ENCODE measurements at places on chromosomes 3 and 15.

DNA sequence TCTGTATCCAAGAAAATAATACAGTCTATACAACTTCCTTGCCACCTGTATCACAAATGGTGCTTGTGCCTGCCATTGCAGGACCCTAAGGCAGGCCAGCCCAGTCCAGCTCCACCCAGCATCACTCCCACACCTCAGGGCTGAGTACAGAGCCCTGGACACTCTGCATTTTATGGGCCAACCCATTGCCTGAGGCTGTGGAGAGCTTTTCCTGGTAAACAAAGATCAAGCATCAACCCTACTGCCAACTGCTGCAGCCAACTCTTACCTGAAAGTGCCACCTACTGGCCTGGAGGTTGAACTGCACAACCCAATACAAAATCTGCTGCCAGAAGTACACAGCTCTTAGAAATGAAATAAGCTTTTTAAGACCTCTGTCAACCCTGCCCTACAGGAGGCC lies 1082.2 kb downstream of the NAALADL2 start:
- DNase-seq: no peak

DNA sequence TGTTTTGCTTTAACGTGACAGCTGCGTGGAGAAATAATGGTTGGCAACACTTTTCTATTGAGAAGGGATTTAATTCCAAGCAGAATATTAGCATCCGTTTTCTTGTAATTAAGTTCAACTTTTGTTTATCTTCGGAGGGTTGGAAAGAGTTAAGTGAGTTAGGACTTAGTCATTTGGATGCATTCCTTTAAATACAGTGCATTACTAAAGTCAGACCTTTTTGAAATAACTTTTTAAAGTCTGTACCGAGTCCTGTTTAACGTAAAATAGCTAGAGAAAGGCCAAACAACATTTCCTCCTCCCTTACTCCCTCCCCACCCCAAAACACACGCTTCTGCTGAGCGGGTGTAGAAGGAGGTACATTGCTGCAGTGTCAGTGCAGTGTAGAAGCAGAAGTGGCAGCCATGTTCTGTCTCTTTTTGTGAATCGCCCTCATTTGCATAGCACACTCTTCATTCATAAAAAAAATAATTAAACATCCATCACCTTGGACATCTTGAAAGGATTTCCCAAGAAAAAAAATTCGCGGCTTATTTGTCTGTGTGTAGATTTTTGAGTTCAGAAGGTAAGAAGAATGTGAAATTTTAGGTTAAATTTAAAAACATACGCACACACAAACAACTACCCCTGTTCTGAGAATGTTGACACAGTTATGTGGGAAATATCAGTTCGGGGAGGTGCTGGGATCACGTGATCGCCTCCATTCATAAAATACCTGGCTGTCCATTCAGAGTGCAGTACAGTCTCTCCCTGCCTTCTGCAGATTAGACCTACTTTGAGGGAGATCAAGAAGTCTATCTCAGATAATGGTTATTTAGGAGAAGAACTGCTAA lies 1.6 kb downstream of the SPRED1 start:
- peak; percentile 51 for DNase-seq

GRCh38 chr15:69303337-69304181 lies 4.8 kb downstream of the PAQR5 start:
- DNase-seq: no peak

- DNase-seq: no peak
Measured at GRCh38 chr3:133655731-133656515, 5.8 kb downstream of the TOPBP1 start.

DNA sequence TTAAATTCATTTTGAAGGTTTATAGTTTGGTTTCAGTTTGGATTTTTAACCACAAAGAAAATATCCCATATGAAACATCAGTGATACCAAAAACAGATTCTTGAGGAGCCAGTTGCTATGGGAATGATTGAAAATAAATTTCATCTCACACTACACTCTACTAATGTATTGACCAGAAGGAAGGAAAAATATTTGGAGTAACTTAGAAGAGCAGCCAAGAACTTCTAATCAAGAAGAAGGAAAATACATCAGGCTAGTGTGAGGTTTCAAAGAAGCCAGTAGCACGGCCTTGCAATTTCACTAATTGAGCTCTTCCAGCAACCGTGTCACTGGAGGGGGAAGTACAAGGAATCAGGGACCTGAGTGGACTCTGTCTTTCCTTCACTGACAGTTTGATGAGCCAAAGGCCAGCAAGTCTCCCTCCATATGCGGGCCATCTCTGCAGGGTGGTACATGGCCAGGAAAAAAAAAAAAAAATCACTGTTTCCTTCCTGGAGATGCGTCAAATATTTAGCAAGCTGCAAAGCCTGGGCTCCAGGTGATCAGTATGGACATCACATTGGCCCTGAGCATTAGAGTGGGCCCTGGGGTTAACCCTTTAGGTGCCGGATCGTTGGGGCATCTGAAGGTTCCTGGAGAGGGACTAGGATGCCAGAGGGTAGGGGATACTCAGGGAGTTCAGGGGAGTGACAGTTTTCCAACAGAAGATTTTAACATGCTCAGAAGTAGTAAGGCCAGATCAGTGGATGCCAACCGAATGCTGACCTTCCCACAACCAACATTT lies 37.1 kb downstream of the SLC12A8 start:
- no peak for DNase-seq

DNA sequence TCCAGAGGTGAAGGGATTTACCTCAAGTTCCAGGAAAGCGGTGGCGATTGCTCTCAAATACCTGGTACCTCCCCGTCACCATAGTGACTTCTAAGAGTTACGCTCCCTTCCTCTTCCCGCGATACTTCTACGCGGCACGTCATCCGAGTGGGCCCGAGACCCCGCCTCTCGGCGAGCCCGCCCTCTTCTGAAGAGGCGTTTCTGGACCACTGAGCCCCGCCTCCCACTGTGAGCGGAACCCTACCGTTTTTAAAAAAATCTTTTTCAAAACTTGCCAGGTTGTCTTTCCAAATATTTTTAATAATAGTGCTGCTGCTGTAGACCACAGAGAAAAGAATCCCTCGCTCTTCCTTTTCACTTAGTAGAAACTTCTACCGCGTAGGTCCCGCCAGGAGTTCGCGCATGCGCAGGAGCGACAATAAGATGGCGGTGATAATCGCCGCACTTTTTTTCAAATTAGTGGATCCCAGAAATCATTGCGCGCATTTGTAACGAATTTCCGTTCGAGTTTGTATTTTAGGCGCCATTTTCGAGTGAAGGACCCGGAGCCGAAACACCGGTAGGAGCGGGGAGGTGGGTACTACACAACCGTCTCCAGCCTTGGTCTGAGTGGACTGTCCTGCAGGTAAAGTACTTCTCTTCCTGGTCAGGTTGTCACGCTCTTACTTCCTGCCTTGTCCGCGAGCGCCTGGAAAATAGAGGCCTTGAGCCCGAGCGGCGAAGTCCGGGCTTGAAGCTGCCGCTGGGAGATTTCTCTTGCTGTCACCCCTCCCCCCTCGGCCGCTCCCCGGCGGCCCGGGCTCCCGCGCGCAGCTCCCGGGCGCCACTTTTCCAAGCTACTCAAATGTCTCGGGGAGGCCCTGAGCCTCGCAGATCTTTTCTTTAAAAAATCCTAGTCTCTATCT lies at the start of the genes IFT80 and SMC4:
Gene IFT80, minus strand, starts transcription at position 101 of the 905 bp plus-strand sequence. CDS start 14,625 bp downstream, outside the sequence.
Gene SMC4, plus strand, starts transcription at position 526 of the 905 bp plus-strand sequence. CDS start 1,177 bp downstream, outside the sequence.
- DNase-seq: peak; percentile 97

GRCh38 chr15:75616766-75617165 lies 8.8 kb downstream of the SNUPN start:
- DNase-seq: no peak

GRCh38 chr15:38528294-38528693 lies 36.3 kb downstream of the RASGRP1 start:
- DNase-seq: no peak

DNA sequence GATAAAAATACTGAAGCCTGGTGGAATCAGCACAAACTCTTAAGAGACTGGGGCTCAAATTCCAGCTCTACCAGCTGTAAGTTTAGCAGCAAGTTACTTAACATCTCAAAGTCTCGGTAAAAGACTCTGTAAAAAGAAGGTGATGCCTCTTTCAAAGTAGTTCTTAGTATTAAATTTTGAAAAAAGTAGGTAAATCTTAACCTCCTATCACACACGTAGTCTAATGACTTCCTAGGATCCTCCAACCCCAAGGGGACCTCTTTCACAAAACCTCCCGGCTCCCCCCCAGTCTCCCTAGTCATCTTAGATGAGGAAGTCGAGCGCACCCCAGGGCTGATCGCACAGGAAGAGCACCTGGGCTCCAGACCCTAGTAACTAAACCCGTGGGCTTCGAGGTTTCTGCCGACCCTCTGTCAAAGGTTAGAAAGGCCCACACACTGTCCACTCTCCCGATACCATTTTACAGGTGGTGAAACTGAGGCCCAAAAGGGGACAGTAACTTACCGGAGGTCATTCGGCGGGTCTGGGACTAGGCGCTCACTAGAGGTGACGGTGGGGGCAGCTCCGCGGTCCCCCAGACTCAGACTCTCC lies 427 bp downstream of the MBD4 start:
- peak; percentile 81 for DNase-seq

- no peak for DNase-seq
Measured at GRCh38 chr3:100020876-100021644, 93.2 kb downstream of the FILIP1L start.

- no peak for DNase-seq
Measured at GRCh38 chr3:137642831-137643230, 121.3 kb upstream of the SOX14 start.

GRCh38 chr3:66466606-66467270 lies 34.1 kb downstream of the LRIG1 start:
- DNase-seq: no peak

- DNase-seq: no peak
Measured at GRCh38 chr3:148227534-148227933, 470.2 kb upstream of the AGTR1 start.

- DNase-seq: no peak
Measured at GRCh38 chr3:157373783-157374182, 62.9 kb upstream of the PTX3 start.

DNA sequence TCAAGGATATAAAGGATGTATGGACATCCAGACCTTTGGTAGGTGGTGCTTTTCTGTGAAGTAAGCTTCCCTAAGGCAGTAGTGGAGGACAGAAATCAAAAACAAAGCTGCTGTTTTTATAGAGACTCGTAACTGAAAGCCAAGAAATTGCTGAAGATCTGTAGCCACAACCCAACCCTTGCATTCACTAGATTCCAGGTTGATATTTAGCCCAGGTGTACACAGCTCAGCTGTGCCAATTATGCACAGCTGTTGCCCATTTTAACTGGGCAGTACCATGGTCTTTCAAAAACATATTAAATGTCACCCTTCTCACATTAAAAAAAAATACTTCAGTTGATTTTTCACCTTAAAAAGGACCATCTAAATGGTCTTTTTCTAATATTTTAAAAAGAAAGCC lies 75.8 kb downstream of the CNTN3 start:
- DNase-seq: no peak

- peak; percentile 75 for DNase-seq
Measured at GRCh38 chr3:172716476-172716875, 5.6 kb upstream of the NCEH1 start.

DNA sequence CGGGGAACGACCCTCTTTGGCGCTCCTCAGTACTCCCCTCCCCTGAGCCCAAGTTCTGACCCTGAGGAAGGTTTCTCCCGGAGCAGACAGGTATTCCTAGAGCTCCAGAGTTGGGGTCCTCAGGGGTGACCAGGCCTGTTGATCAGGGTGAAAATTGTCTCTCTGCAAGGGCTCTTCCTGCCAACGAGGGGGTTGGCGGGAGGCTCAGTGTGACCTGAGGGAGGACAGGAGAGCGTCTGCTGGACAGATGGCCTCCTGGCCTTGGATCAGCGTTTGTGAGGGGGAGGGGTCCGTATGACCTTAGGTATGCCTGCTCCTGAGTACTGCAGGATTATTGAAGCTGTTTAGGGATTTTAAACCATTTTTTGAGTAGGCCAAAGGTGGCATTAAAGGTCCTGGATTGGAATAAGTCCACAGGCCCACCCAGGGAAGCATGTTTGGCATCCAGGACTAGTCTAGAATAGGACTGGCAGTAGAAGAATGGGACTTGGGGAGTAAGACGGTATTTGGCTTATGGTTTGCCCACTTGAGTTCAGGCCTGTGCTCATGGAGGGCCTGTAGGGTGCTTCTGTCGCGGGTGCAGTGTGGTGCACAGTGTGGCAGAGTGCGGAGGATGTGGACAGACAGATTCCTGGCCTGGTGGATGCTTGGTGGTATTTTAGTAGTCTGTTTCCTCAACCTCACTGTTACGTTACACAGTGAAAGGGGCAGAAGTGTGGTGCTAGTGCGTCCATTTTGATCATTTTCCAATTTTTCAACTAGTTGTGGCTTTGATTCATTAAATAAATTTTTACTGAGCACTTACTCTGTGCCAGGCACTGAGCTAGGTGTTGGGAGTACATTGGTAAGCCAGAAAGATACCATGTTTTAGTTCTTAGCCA lies 959 bp downstream of the ZNF592 start:
- DNase-seq: peak; percentile 54

DNA sequence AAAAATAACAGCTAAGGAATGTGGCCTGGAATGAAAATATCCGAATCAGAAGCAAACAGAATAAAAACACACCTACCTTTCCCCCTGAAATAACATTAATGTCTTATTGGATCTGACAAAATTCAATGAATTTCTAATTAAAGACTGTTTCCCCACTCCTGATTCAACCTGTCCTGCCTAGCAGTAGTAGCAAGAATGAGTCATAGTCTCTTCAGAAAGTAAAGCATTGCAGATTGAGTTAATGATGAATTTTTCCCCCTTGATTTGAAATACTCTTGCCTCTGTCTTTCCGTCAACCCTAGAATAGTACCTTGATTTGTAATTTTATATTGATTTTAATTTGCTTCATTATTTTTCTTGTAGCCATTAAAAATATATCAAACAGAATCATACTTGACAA lies 212.4 kb downstream of the CNTN4 start:
- no peak for DNase-seq

GRCh38 chr15:31313223-31313622 lies 13.4 kb upstream of the KLF13 start:
- no peak for DNase-seq

GRCh38 chr15:61157933-61158332 lies 71.2 kb downstream of the RORA start:
- DNase-seq: no peak

GRCh38 chr15:22810033-22810852 lies 23.8 kb downstream of the NIPA1 start:
- DNase-seq: no peak

DNA sequence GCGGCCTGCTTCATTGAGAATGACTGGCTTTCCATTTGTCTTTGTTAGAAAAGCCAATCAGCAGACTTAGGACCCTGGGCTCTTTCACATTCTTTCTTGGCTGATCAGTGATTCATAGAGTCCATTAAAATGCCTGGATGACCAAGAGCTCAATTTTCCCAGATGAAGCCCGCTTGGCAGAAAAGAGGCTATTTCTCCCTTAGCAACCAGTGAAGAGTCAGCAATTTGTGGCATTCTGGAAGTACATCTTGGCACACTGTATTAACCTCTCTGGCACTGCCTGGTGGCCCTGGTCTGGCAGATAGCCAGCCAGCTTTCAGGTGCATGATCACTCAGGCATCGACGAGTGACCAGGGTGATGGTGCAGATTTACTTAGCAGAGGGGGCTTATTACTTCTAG lies 145.7 kb upstream of the PLAAT1 start:
- no peak for DNase-seq
